GM12878 (cell line): ENCODE measurements at places on chromosomes 1 and 21.

DNA sequence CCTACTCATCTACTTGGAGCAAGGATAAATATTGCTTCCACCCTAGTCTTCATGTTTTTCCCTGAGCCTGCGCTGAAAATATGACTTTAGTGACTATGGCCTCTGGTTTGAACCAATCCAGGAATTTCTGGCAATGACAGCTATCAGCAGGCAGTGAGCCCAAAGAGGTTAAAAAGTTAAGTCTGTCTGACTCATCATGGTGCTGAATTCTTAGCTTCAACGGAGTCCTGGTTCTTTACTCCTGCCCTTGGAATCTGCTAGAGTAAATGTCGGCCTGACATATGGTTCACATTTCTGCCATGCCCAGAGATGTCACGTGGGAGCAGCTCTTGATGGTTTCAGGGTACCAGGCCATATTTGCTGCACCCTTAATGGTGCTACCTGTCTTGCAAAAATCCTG, 351.6 kb upstream of the PLXNA2 start:
- DNase-seq = no peak

GRCh38 chr1:173113015-173113741, 62.4 kb upstream of the TNFSF18 start:
- no peak for DNase-seq

DNA sequence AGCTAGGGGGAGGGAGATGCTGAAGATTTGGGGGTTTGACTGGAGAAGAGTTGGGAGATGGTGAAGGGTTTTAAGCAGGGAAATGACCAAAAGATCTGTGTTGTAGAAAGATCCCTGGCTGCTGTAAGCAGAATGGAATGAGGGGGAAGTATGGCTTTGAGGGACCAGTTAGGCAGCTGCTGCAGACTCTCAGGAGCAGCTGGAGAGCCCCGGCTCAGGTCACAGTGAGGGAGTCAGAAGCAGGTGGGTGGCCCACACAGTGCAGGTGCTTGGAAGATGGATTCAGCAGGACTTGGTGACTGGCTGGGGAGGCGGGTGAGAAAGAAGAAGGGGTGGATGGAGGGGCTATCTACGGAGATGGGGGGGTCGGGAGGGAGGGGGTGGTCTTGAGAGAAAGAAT, 35.7 kb downstream of the EDN2 start:
- DNase-seq = no peak

GRCh38 chr1:198125995-198126735, 30.6 kb upstream of the NEK7 start:
- no peak for DNase-seq

GRCh38 chr1:225981714-225982113, 17.4 kb downstream of the SDE2 start:
- DNase-seq = no peak

DNA sequence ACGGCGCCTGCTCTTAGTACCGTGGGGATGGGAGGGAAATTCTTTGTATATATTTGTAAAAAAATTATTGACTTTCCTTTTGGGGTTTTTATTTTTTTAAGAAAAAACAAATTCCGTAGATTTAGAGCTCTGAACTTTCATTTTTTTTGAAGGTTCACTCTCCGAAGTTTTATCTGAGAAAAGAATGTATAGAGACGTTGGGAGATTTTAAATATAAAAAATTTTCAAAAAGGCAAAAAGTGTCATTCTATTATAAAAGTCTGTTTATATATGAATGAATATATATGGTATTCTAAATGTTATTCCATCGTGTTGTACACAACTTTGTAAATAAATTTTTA, 2.4 kb downstream of the FOXD3 start:
- no peak for DNase-seq

DNA sequence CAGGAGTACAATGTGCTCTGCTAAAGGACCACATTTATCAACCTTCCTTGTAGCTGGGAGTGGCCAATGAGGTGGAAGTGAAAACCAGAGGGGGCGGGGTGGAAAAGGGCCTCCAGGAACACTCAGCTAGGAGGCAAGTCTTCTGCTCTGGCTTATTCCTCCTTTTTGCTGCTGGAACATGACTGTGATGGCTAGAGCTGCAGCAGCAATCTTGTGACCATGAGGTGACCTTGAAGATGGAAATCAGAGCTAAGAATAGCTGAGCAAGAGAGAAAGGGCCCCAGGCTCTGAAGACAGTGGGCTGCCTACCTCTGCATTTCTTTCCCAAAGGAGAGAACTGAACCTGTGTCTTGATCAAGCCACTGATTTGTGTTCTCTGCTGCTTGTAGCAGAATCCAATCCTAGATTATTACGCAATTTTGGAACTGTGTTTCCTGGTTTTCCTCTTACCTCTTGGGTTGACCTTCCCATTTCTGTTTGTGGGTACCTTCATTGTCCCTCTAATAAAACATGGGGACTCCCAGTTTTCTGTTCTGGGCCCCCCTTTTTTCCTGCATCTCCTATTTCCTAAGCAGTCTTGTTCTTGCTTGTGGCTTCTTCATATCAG, 36.4 kb upstream of the WNT4 start:
- DNase-seq = no peak

GRCh38 chr1:29991025-29991424, 732.4 kb downstream of the MATN1 start:
- DNase-seq = no peak

- DNase-seq = no peak
Measured at GRCh38 chr1:22362626-22363402, 88.8 kb upstream of the ZBTB40 start.
